ENCODE measurements at places on chromosomes 6 and 20. TPM values are rescaled to one million over a fixed set of nuclear protein-coding genes. Genes with fewer than 3 reads are reported as not detected.

DNA sequence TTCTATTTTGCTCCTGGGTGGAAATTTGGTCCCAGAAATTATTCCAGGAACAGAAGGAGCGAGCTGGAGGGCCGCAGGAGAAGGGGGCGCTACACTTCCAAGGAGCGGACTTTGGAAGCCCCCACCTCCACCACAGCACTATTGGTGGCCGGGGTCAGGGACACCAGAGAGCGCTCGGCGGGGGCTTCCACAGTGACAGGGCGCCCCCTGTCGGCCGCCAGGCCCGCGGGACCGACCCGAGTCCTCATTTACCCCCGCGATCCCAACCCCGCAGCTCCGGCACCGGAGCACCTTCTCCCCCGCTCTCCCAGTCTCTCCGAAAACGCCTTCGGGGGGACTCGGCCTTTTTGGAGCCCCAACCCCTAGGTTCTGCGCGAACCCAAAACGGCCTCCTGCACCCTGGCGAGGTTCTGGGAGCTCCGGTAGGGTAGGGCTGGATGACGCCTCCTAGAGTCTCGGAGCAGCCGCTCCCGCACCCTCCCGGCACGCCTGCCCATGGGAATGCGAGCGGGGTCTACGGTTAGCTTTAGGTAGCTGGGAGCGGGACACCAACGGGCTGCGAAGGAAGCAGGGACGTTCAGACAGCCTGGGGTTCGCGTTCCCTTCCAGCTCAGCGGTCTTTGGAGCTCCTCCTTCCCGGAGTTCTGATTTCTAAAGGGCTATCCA lies 2.4 kb upstream of the FOXA2 start:
- DNase-seq: peak; percentile 46

GRCh38 chr6:53281518-53282215 lies 67.1 kb downstream of the ELOVL5 start:
- DNase-seq: no peak

GRCh38 chr20:31497838-31498540 lies 16.3 kb upstream of the HM13 start:
- DNase-seq: no peak

The KCNK5 gene
- 15.8 TPM for total RNA-seq

The SLC22A16 gene
- total RNA-seq: not detected

GRCh38 chr6:52286798-52287432 lies 2.4 kb upstream of the MCM3 start:
- no peak for DNase-seq

DNA sequence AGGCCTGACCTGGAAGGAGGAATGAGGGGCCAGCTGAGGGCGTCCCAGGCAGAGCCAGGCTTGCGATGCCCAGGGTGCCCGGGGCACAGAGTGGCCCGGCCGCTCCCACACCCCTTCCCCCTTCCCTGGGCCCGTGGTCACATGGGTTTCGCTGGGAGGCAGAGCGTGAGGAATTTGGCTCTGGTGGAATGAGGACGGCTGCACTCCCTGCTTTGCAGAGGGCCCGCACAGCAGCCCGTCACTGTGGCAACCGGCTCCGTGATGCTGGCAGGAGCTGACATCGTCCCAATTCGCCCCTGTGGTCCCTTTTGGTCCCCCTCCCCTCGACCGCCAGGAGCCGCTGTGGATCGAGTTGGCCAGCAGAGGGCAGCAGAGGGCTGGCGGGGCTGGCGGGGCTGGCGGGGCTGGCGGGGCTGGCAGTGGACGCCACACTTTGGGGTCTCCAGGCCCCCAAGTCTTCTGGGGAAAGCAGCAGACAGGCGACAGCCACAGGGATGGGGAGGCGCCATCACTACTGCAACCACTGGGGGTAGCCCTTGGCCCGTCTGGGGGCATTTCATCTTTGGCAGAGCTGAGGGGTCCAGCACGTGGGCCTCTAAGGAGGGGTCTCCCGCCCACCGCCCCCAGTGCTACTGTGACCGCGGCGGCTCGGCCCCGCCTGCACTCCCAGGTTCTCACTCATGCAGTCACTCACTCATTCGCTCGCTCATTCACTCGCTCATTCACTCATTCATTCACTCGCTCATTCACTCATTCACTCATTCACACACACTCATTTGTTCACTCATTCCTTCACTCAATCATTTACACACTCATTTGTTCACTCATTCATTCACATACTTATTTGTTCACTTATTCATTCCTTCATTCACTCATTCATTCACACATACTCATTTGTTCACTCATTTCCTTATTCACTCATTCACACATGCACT lies 49.7 kb upstream of the BHLHE23 start:
- peak; percentile 51 for DNase-seq

GRCh38 chr6:160207618-160208017 lies 51.0 kb downstream of the SLC22A2 start:
- no peak for DNase-seq

The ABHD16B gene
- not detected for total RNA-seq

GRCh38 chr6:41935685-41936072 lies 5.9 kb downstream of the CCND3 start:
- DNase-seq: no peak

GRCh38 chr20:31663838-31664695 lies 26.4 kb downstream of the COX4I2 start:
- DNase-seq: no peak

DNA sequence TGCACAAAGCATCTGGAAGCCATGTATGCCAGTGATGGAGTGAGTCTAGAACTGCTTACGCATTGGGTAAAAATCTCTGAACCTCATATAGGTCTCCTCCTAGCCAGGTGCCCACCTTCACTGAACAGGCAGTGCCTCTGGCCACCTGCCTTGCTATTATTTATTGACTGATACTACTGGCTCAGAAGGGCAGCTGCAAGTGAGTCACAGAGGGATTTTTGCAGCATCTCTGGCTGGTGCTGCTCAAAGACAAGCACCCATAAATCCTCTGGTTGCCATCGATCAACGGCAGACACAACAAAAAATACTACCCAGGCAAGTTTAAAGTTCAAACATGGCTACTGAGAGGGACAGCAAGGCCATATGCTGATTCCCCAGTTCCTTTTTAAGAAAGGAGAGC lies 279.4 kb downstream of the UBE3D start:
- DNase-seq: no peak

GRCh38 chr20:576156-576555 lies 32.6 kb upstream of the CSNK2A1 start:
- DNase-seq: no peak

The RIMS1 gene
- not detected for total RNA-seq

DNA sequence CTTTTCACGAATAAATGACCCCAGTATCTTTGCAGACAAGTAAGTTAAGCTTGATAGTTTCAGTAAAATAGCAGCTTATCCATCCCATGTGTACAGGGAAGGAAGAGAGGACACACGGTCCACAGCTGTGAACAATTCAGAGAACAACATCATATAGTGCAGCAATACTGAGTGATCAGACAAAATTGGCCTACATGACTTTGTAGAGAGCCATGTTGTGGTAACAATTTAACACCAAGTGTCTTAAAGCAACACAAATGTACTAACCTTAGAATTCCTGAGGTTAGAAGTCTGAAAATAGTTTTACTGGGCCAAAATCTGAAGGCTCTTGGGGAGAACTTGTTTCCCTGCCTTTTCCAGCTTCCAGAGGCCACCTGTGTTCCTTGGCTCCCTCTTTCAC lies 12.5 kb downstream of the FAM184A start:
- no peak for DNase-seq

The OLIG3 gene
- total RNA-seq: 0.14 TPM

The FAXC gene
- total RNA-seq: not detected

The F13A1 gene
- total RNA-seq: not detected

The SLC44A4 gene
- total RNA-seq: not detected

The TFAP2A gene
- total RNA-seq: 0.14 TPM

GRCh38 chr6:138622967-138623366 lies 123.7 kb upstream of the NHSL1 start:
- no peak for DNase-seq

The NKX2-4 gene
- not detected for total RNA-seq

GRCh38 chr20:3803854-3804253 lies 7.7 kb downstream of the CDC25B start:
- no peak for DNase-seq

The BEND6 gene
- not detected for total RNA-seq

DNA sequence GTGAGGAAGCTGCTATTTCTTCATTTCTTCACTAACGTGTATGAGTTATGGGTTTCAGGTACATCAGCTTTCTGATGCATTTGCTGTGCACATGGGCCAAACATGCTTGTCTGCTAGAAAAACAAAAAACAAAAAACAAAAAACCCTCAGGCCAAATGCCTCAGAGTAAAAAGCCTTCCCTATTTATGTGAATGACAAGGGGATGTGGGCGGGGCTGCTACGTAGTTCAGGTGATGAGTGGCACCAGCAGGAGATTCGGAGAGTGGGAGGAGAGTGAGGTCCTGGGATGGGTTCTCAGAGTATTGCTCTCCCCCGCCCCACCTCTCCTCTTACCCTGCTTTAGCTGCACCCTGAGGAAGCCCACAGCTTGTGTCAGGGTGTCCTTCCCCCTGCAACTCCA lies 596.8 kb upstream of the JAG1 start:
- DNase-seq: no peak

The MDN1 gene
- 57.5 TPM for total RNA-seq

The PACSIN1 gene
- total RNA-seq: not detected

GRCh38 chr20:1934721-1935573 lies 39.7 kb downstream of the SIRPA start:
- DNase-seq: no peak

DNA sequence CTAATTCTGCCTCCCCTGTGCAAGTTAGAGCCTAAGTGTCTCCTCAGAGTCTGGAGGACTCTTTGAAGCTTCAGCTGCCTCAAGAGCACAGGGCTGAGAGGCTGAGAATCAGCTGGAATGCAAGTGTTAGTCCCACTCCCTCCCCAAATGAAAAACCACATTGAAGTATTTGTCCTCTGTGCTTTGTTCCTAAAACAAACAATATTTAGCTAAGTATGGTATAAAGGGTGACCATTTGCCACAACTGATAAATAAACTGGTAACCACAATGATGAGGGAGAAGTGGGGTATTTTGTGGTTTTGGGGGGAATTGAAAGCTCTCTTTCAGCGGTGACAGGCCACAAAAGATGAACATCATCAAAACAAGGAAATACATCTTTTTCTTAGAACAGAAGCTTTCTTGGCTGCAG lies 91.7 kb upstream of the HDDC2 start:
- DNase-seq: no peak

GRCh38 chr20:31602431-31602778 lies 2.7 kb upstream of the ID1 start:
- no peak for DNase-seq

DNA sequence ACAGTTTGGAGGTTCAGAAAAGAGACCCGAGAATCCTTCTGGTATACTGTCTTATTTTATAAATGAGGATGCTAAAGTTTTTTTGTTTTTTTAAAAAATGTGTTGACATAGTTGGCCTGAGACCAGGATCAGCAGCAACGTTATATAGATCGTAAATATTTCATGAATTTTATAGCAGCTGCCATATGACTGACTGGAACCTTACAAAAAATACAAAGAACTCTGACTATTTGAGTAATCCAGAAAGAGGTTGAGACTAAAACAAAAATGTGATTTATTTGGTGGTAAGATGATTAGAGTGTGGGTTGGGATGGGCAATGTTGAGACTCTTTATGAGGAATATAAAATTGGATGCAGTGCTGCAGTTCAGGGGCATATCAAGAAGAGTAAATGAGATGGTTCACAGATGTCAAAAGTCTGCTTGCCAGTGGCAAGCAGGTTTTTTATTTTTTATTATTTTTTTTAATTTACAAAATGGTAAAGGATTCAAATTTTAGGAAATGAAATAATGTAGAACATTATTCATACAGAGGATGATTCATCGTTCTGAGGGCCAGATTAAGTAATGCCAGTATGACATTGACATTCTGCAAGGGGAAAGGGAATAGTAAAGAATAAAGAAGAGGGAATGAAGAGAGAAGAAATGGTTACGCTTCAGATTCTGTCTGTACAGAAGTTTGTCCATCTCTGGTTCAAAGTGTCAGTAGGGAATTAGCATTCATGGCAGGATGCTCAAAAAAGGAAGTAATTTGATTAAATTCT lies 58.5 kb downstream of the SCAF8 start:
- DNase-seq: no peak

- DNase-seq: no peak
Measured at GRCh38 chr6:2809015-2809414, 32.6 kb downstream of the SERPINB1 start.

The TBC1D7 gene
- 13.2 TPM for total RNA-seq

DNA sequence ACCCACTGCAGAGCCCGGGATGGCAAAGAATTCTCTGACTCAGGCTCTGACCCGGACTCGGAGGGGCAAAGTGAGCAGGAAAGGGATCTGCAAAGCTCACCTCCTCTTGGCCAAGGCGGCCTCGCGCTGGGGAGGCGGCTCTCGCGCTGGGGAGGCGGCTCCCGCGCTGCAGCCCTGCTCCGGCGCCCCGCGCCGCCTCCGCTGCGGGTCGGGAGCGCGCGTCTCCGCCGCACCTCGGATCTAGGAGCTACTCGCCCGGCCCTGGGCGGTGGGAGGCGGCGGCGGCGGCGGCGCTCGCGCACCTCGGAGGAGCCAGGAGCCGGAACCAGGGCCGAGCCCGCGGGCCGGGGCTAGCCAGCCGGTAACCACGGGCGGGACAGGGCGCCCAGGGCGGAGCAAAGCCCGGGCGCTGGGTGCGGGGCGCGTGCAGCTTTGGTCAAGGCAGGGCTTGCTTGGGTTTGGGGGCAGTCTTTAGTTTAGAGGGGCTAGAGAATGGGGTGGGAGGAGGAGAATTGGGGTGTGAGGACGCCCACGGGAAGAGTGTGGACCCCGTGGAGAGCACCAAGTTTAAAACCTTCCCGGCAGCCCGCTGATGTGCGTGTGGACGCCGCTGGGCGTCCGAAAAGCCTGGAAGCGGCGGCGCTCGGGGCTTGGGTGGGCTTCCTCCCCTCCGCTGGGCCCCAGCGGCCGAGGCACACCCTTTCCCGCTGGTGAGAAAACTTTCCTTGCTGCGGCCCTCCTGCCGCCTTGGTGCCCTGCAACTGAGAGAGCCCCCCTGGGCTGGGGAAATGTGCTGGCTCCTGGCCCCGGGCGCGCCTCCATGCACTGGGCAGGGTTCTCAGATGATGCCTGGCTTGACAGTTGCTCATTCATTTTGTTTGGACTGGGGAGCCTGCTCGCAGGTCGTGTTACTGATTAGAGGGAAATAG lies at the start of gene MRAP2:
Gene MRAP2, plus strand, starts transcription at position 250 of the 929 bp plus-strand sequence. CDS start 21,547 bp downstream, outside the sequence.
- DNase-seq: peak; percentile 7

The NINL gene
- total RNA-seq: 5.5 TPM

GRCh38 chr20:59455402-59456341 lies 148.7 kb upstream of the PHACTR3 start:
- no peak for DNase-seq

DNA sequence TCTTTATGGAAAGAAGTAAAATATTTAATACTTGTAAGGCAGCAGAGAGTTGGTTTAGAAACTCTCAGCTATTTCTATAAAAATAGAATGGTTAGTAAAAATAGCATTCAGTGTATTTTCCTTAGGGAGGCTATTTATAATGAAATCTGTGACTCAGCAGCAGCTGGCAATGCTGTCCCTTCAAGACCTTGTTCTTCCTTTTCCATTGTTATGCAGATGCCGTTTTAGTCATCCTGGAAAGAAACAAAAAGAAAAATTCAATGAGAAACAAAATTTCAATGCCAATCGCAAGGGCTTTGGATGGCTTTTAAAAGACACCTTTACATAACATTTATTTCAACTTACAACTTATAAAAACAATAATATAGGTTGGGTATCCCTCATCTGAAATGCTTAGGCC lies 17.5 kb downstream of the MPC1 start:
- DNase-seq: no peak

The HSF2 gene
- total RNA-seq: 17.7 TPM

The KCNQ2 gene
- total RNA-seq: not detected

The APCDD1L gene
- total RNA-seq: not detected
